ENCODE measurements at places on chromosomes 6 and 20. TPM values are rescaled to one million over a fixed set of nuclear protein-coding genes. Genes with fewer than 3 reads are reported as not detected.

Gene DACT2
- total RNA-seq: not detected

Gene MTRF1L
- total RNA-seq: 11.6 TPM

Gene ME1
- total RNA-seq: not detected

Gene C6orf52
- 3.9 TPM for total RNA-seq

DNA sequence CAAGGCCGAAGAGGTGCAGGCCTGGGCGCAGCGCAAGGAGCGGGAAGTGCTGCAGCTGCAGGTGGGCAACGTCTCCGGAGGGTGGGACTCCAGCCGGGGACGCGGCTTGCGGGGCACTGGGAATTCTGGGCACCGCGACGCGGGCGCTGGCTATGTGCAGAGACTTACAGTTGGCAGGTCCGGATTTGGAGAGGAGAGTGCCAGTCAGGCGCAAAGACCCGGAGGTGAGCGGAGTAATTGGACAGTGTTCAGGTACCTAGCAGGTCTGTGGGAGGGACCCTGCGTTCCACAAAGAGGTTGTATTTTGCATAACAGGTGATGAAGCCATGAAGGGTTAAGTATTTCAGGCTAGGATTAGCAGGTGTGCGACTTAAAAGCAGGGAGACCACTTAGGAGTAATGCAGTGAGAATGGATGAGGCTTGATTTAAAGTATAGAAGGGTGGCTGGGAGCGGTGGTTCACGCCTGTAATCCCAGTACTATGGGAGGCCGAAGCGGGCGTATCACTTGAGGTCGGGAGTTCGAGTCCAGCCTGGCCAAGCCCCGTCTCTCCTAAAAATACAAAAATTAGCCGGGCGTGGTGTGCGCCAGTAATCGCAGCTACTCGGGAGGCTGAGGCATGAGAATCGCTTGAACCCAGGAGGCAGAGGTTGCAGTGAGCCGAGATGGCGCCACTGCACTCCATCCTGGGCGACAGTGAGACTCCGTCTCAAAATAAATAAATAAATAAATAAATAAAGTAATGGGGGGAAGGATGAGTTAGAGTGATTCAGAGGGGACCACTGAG lies 1.0 kb downstream of the MRPS26 start:
- DNase-seq: peak; percentile 27

GRCh38 chr20:44541992-44542391 lies 20.1 kb upstream of the SERINC3 start:
- no peak for DNase-seq

DNA sequence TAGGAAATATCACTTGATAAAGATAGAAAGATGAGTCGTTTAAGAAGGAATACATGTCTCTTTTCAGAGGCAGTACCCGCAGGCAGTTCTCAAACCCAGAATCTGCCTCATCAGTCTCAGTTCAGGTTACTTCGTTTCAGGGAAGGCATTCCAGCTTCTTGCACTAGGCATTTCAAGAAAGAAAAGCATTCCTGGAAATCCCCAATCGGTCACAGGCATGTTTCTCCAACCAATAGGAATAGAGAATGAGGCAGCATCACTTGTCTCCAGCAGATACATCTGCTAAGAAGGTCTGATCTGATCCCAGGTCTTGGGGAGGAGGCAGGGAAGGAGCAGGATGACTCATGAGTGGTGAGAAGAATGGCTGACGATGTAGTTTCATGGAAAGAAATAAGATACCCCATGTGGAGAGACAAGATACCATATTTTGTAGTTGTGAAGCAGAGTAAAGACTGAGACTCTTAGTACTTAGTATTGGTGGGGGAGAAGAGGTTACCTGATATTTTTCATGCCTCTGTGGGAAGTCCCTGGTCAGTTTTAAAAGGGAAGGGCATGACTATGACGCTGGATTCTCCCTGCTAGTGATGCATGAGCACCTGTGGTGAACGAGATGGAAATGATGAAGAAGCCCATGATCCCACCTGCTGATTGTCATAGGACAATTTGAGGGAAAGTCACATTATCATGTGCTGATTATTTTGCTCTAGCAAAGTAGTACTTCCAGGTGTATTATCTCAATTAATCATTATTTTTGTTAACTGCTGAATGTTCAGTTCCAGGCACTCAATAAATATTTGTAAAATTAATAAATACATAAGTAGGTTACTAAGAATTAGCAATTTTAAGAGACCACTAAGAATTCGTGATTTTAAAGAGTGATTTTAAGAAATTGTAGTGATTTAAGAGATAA lies 20.3 kb upstream of the HLA-DRB1 start:
- DNase-seq: peak; percentile 69

DNA sequence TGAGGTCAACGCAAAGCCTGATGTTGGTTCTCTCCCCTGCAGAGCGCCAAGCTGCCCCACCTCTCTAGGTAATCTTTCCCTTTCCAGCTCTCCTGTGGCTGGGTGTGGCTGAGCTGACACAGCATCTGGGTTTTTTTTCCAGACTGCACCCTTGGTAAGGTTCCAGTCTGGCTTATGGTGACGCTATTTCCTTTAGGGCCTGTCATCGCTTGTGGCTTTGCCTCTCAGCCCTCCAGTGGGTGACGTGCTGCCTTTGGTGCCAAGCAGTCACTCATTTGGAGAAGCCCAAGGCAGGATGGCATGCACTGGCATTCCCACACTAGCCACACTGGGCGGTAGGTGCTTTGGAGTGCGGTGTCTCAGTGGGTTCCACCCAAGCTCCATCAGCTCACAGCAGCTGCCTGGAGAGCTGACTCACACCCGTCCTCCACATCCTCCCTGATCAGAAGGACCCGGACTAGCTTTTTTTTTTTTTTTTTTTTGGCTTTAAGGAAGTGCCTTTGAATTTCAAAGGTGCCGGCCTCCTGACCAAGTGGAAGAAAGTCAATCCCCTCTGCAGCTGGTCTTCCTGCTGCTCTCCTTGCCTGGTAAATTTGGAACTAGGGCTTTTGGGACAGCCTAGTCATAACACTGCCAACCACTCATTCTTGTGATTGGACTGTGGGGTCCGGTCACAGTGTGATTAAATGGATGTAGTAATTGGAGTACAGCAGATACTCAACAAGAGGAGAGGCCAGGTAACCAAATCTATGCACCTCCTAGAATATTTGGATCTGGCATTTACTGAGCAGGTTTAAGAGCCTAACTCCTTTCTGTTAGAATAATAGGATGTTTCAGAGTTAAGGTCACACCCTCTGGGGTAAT lies 153.6 kb downstream of the CD83 start:
- peak; percentile 82 for DNase-seq

DNA sequence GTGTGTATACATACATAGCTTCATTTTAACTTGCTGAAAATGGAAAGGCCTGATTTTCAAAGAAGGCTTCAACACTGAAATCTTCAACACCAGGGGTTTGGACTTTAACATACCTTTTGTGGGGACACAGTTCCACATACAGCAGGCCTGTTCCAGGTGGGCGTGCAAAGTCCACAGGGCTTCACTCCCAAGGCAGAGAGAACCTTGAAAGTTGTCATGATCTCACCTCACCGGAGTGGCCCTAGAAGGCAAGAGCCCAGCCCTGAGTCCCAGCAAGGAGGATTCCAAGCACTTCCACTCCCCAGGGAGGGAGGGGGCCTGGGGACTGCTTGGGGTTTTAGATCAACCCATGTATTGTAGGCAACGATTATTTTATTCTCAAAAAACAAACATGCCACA lies 47.2 kb downstream of the TMEM242 start:
- no peak for DNase-seq

DNA sequence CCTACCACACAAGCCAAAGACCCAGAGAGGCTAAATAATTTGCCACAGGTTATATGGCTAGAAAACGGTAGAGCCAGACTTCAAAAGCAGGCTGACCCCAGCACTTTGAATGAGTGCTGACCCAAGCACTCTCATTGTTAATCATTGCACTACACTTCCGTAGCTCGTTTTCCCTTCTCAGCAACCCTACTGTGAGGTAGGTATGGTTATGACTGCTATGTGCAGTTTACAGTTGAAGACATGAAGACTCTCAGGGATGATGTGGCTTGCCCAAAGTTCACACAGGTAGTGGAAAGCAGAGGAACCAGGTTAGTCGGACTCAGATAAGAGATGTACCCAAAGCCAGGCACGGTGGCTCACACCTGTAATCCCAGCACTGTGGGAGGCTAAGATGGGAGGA lies 33.5 kb upstream of the RIMS4 start:
- DNase-seq: no peak
